Central memory CD4-positive, alpha-beta T cell (primary cell): ENCODE measurements at places on chromosomes 13 and 19.

GRCh38 chr13:50366488-50367174 lies 351.4 kb downstream of the KCNRG start:
- no peak for DNase-seq

- DNase-seq: no peak
Measured at GRCh38 chr19:13758795-13759194, 5.5 kb upstream of the MRI1 start.

GRCh38 chr13:86051134-86052103 lies 252.2 kb upstream of the SLITRK6 start:
- no peak for DNase-seq

DNA sequence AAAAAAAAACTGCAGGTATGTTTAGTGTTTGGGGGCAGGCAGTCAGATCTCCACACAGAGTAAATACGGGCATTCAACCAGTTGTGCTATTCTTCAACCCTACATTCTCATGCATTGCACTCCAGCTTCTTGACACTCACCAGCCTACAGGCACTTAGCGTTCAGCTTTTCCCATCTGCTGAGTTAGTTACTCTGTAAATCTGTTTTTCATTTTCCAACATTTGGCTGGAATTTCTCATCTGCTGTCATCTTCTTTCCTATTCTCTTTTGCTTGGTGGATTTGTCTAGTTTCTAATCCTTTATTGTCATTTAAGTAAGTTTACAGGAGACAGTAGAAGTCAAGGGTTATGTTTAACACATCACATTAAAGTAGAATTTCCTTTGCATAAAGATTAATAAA lies 1318.9 kb downstream of the OLFM4 start:
- DNase-seq: no peak

GRCh38 chr19:33629826-33630375 lies 8.1 kb downstream of the CHST8 start:
- no peak for DNase-seq

DNA sequence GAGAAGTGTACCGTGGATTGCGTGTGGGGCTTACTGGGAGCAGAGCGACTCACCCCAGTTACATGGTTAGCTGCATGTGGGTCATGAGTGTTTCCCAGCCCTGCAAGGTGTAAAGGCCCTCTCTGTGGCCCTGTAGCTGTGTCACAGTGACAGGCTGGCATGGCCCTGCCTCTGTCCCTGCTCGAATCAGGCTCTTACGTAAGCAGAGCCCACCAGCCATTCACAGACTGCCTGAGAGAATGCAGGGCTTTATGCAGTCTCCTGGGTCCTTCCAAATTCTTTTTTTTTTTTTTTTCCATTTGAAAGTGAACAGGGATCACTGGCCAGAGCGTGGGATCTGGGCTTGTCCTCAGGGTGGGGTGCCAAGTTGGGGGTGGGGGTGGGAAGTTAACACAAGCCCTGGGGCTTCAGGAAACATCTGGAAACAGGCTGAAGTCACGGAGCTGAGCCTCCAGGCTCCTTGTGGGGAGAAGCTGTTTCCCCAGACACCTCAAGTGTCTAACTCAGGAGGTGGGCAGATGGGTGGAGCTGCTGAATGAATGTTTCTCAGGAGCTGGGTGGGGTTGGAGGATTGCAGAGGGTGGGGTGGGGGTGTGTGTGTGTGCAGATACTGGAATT lies 13.4 kb downstream of the TECR start:
- no peak for DNase-seq
